ENCODE measurements at places on chromosomes 6 and 20.
A peak's percentile ranks its signal among the peaks of the same experiment; 100 is the strongest.

GRCh38 chr6:165159460-165159859 is 149.9 kb downstream of the C6orf118 start:
- no peak for DNase-seq

GRCh38 chr6:85449818-85450759 is at the start of gene NT5E:
Gene NT5E, plus strand, starts transcription at chr6:85450083. Its CDS starts 57 bp downstream, at chr6:85450140.
- peak; percentile 34 for DNase-seq

DNA sequence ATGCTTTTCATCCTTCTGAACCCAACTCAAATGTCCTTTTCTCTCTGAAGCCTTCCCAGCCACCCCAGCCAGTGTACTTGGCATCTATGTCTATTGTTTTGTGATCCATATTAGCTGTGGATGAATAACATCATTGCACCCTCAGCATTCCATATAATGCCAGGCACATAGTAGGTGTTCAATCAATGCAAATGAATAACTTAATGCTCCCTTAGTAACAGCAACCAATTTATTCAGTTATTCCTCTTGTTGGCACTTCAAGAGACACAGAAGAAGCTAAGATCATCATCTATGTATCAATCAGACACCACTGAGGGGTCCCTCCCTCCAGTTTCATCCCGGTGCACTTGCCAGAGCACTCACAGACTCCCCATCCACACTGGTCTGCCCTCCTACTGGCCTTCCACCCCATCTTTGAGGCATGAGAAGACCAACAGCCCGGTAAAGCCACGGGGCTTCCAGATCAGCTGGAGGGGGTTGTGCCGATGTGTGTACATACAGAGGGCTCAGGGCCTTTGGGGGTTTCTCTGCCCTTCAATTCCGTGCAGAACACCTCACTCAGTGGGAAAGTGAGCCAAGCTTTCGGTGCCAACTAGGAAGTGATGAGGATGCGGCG is 2.4 kb upstream of the TAF8 start:
- no peak for DNase-seq

DNA sequence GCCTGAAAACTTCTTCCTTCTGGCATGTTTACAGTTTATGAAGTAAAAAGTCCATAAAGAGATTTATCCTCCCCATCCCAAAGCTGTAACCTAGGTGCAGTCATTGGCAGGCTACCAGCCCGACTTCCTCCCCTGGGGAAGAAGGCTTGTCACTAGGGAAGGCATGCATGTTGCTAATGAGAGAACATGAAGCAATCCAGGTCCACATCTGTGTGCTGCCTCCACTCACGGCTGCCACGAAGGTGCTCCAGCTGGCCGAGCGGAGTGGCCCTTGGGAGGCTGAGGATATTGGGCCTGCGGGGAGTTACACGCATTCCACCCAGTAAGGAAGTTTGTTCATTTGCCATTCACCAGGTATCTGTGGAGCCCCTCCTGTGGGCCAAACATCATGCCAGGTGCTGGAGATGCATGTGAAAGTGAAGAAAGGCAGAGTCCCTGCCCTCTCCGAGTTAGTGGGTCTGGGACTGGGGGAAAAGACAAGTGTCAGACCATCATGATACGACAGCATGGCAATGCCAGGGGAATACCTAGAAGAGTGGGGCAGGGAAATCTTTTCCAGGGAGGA is 257.0 kb downstream of the NRN1 start:
- no peak for DNase-seq

DNA sequence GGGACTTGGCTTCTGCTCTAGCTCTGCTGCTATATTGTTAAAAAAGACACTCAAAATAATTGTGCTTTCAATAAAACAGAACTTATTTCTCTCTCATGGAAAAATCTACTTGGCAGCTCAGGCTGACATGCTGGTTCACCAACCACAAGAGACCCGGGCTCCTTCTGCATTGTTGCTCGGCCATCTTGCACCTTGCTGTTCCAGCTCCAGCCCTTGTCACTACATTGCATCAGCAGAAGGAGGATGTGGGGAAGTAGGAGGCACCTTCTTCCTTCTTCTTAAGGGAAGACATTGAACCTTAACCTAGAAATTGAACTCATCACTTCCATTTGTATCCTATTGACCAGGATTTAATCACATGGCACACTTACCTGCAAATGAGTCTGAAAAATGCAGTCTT is 6.6 kb upstream of the C20orf202 start:
- DNase-seq = no peak

- no peak for DNase-seq
Measured at GRCh38 chr6:170230520-170231292, 60.2 kb downstream of the DLL1 start.
